NCI-H1436 (cell line): ENCODE measurements at places on chromosomes 13 and 19.

GRCh38 chr19:48624791-48625723 lies 5.8 kb downstream of the SPHK2 start:
- no peak for DNase-seq

DNA sequence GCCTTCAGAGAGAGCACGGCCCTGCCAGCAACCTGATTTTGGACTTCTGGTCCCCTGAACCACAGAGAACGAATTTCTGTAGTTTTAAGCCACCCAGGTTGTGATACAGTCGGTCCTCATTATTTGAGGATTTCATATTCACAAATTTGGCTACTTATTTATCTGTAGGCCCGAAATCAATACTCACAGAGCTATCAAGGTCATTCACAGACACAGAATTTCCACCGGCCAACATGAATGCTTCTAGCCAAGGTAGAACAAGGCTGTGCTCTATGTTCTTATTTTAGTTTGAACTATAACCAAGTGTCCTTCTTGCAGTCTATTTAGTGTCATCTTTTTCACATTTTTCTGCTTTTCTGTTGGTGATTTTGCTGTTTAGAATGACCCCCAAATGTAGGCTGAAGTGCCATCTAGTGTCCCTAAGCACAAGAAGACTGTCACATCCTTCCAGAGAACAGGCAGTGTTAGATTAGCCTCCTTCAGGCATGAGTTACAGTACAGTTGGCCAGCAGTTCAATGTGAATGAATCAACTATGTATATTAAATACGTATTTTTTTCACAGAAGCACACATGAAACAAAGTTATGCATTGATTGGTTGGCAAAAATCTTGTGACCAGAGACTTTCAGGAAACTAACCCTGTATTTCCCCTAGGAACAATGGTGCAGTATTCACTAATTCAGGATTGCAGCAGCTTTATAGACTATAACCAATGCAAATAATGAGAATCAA lies 63.5 kb downstream of the C13orf42 start:
- DNase-seq: no peak

GRCh38 chr13:40564342-40565001 lies 102.0 kb downstream of the FOXO1 start:
- DNase-seq: no peak

DNA sequence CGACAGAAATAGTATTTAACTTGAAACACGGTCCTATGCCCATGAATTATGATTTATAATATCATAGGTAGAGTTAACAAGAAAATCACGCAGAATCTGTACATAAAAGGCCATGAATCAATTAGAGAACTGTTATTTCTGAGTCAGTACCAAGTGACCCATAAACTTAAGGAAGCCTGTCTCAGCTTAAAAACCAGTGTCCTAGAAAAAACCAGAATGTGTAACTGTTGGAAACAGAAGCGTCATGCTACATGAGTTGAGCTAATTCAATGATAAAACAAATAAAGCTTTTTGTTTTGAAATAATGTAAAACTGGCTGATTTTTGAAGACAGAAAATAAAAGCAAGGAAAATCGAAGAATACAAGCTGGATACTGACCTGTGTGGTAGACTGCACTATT lies 34.8 kb upstream of the SGCG start:
- no peak for DNase-seq

DNA sequence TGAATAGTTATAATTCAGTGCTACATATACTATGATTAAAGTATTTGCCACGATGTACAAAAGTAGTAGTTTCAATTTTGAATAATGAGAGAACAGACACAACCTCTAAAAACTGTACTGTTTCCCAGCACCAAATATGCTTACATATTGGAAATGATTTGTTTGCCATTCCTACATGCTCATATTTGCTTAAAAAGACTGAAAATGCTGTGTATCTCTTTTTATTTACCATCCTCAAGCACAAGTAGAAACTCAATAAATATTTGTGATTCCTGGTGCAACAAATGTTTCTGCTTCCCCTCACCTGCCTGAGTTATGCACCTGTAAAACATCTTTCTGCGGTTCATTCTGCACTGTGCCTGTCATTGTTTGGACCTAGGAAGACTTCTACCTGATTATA lies 512.2 kb downstream of the DCT start:
- DNase-seq: no peak

- no peak for DNase-seq
Measured at GRCh38 chr19:2127758-2128157, 23.6 kb downstream of the AP3D1 start.

GRCh38 chr19:38293281-38293680 lies 10.8 kb upstream of the C19orf33 start:
- no peak for DNase-seq

GRCh38 chr13:28650284-28650683 lies 8.6 kb upstream of the POMP start:
- DNase-seq: no peak

GRCh38 chr13:95248953-95249352 lies 52.3 kb downstream of the ABCC4 start:
- DNase-seq: no peak

DNA sequence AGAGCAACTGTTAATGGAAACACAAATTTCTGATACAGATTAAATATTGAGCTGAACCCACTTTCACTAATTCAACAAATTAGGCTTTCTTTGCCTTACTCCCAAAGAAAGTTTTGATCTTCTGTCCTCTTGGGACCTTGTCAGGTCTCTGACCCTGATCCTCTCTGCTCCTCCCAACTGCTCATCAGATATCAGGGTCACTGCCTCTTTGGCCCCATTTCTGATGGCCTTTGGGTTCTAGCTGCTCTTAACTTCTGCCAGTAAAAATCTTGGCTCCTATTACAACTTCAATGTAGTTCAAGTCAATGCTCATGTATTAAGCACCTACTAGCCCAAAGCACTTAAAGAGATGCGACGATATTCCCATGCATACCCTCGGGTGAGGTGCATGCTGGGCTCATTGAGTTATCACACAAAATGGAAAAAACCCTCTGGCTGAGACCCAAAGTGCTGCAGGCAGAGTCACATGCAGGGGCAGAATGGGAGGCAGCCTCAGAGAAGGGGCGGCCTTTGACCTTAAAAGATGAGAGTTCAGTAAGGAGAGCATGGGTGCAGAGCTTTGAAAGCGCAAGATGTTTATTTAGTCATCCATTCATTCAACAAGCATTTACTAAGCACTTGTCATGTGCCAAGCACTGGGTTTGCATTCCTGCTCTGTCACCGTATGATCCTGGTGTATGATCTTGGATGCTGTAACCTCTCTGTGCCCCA lies 183.4 kb downstream of the USP12 start:
- DNase-seq: no peak

DNA sequence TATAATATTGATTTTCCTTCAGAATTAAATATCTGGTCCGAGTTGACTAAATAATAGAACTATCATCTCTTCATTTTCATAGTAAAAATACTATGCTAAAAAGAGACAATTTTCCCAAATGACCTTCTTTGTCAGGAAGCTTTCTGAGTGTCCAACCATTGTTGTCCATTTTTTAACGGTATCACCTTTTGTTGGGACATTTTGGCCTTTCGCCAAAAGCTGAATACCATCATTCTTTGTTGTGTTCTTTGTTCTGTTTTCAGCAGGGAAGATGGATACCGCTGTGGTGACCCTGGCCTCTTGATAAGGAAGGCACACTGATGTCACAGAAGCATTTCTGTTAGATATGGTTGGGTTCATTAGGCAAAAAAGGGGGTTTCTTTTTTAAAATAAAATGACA lies 654.4 kb upstream of the GPC6 start:
- no peak for DNase-seq

- DNase-seq: no peak
Measured at GRCh38 chr13:41491436-41491835, 34.1 kb downstream of the RGCC start.

DNA sequence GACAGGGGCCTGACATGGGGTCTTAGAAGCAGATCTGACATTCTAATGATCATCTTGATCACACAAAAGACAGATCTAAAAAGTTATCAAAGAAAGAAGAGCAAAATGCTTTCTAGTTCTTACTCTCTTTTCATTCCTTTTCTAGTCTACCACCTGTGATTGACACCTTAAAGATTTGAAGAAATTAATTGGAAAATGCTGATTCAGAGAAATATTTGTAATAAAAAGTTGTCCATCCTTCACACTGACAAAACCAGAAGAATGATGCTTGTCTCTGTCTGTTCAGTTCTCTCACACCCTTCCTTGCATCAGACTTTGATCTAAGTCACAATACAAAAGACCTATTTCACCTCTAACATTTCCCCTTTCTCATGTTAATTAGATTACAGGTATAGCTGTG lies 182.4 kb downstream of the RAP2A start:
- no peak for DNase-seq

DNA sequence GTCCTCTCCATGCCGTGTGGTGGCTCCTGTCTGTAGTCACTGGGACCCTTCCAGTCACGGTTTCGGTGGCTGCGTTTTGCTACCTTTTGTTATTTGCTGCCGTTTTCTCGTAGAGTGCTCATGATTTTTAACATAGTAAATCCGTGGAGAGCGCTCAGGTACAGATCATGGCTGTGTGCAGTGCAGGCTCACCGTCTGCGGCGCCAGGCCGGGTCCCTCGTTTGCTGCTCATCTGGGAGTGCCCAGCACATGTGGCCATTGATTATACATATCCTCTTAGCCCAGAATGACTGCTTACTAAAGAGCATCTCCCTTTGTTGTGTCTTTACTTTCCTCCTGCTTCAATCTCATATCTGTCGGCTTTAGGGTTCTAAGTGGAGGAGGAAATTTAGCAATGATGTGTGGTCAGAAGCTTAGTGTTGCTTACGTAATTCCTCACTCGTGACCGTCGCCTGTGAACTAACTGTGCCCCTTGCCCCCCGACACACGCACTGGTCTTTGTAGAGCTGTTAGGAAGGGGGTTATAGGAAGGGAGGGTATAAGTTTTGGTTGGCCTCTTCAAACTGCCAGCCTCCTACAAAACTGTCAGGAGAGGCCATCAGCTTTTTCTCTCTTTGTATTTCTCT lies 31.8 kb downstream of the TFDP1 start:
- DNase-seq: no peak

DNA sequence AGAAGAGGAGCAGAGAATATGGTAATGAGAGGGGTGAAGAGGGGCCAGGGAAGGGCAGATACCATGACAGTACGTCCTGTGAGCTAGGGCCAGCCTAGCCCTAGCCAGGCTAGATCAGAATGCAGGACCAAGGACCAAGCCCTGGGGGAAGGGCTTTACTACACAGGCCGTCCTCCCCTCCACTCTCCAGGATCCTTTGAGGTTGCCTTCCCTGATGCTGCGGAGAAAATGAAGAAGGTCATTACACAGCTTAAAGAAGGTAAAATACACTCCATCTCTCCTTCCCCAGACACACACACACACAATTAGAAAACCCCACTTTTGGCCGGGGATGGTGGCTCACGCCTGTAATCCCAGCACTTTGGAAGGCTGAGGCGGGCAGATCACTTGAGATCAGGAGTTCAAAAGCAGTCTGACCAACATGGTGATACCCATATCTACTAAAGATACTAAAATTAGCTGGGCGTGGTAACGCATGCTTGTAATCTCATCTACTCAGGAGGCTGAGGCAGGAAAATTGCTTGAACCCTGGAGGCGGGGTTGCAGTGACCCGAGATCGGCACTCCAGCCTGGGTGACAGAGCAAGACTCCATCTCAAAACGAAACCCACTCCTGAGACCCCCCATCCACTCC lies 8.5 kb downstream of the SPACA6 start:
- no peak for DNase-seq

- no peak for DNase-seq
Measured at GRCh38 chr13:67619351-67619994, 389.3 kb upstream of the PCDH9 start.

- no peak for DNase-seq
Measured at GRCh38 chr13:44971656-44972595, 17.3 kb downstream of the NUFIP1 start.
